ENCODE measurements at places on chromosomes 16 and 17.

DNA sequence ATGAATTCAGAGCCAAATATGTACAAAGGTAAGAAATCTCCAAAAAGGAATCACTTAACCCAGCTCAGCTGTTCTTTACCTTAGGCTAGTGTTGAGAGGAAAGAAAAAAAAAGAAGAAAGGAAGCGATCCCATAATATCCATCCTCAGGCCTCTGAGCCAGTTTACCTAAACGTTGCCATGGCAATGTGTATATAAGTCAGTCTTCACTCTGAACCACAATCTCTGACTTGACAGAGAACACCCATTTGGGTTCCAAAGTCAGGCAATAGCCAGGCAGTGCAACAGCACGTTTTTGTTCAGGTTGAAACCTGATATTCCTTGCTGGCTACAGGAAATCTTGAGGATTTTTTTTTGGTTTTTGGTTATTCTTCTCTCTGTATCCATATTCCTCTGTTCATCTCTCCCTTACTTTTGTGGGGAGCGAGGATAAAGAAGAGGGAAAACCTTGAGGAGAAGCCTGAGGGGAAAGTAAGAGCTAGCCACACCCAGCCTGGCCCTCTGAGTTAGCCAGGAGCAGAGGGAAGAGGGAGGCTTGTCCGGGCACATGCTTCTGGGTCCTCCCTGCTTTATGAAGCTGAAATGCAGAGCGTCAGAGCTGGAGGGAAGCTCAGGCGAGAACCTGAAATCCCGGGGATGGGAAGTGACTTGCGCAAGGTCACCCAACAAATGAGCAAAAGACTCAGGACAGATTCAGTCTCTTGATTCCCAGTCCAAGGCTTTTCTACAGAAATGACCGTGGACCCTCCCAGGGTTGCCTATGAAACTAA lies 152.7 kb downstream of the SOX9 start:
- no peak for DNase-seq

DNA sequence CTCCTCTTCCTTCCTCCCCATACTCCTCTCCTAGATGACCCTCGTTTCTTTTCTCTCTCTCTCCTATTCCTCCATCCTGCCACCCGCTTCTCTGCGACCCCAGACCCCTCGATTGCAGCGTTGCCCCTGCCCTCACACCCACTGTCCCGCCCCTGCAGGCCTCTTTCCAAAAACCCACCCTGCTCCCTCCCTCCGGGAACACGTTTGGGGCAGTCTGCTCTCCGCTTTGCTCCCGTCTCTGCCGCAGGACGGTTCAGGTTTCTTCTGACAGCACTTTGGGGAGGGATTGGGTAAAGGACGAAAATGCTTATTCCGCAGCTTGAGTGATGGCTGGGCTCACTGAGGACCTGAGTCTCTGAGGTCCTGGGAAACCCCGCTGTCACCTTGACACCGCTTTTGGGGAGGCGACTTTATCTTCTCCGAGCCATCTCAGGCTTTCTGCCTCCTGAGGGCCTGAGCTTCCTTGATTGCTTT lies 690 bp downstream of the NDE1 start:
- DNase-seq, result no peak

- DNase-seq, result no peak
Observed at GRCh38 chr17:51152766-51153209, 571 bp upstream of the NME1 start.

GRCh38 chr16:70745536-70746025 lies 55.4 kb downstream of the VAC14 start:
- DNase-seq, result no peak

- no peak for DNase-seq
Observed at GRCh38 chr17:67633751-67634211, 84.0 kb upstream of the NOL11 start.

GRCh38 chr16:8686031-8686621 lies 11.7 kb downstream of the ABAT start:
- no peak for DNase-seq

- no peak for DNase-seq
Observed at GRCh38 chr16:89344458-89344834, 126.9 kb downstream of the ZNF778 start.

DNA sequence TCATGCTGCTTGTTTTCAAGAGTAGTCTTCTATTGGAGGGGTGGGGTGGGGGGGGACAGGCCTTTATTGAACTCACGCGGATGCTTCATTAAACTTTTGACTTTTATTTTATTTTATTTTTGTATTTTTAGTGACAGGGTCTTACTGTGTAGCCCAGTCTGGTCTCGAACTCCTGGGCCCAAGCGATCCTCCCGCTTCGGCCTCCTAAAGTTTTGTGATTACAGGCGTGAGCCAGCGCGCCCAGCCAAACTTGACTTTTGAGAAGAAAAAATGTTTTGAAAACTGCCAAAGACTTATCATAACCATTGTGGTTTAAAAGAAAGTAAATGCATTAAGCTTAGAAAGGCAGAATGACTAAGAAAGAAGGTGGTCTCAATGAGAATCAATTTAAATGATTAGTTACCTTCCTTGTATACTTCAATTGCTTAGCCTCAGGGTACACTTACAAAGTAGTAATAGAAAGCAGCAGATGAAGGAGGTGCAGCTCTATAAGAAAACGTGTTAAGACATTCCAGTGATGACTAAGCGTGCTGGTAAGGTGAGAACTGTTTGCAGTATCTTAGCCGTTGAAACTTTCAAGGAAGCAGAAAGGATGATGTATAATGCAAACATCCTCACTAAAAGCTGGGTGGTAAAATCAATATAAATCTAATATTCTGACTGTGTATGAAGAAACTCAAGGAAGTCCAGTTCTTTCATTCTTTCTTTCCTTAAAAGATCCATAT lies 1.2 kb downstream of the AP2B1 start:
- no peak for DNase-seq

GRCh38 chr17:32593003-32593402 lies 106.2 kb downstream of the CDK5R1 start:
- DNase-seq, result no peak

- DNase-seq, result no peak
Observed at GRCh38 chr16:60646631-60647030, 1389.6 kb downstream of the CDH8 start.

DNA sequence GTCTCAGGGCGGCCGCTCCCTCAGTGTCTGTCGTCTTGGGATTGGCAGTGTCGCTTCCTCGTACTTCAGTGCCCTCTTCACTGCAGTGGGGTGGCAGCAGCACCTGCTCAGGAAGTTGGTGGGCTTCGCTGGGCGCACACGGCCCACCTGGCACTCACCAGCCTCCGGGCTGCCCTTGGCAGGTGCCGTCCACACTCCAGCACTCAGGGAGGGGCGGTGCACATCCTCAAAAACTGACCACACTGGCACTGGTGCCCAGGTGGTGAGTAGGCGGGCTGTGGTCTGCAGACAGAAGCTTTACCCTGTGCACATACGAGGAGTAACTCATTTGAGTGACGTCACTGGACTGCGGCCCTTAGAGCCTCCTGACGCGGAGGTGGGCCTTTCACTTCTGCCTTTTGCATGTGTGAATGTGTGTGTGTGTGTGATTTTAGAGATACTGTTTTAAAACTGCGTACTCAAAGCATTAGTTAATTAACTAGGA lies 94.6 kb downstream of the BANP start:
- DNase-seq, result no peak

DNA sequence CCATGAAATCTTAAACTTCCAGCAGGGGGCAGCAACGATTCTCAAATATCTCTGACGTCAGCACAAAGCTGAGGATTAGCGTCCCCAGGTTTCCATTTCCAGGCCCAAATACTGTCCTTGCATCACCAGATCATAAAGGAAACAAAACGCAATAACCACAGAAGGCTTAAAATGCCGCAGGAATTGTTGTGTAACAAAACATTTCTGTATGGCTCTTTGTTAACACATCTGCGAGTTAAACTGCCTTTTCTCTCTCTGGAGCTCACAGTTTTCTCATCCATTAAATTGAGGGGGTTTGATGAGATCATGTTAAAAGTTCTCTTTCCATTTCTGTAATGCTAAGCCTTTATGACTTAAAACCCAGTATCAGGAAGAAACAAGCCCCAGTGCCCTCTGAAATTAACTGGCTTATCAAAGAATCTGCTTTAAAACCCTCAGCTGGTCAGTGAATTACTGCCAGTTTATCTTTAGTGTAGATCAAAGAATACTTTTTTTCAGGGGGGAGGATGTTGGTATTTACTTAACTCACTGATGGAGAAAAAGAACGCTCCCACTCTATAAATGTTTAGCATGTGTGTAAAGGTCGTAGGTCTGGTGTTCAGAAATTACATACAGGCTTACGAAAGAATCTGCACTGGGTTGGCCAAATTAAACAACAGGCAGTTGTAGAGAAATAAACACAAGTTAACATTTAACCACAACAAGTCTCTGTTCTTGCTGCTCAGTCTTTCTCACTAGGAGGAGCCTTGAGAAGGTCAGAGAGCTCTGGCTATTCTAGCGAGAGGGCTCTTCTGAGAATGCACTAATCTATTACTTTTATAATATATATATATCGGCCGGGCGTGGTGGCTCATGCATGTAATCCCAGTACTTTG lies 10.6 kb upstream of the TERF2 start:
- peak; percentile 62 for DNase-seq

DNA sequence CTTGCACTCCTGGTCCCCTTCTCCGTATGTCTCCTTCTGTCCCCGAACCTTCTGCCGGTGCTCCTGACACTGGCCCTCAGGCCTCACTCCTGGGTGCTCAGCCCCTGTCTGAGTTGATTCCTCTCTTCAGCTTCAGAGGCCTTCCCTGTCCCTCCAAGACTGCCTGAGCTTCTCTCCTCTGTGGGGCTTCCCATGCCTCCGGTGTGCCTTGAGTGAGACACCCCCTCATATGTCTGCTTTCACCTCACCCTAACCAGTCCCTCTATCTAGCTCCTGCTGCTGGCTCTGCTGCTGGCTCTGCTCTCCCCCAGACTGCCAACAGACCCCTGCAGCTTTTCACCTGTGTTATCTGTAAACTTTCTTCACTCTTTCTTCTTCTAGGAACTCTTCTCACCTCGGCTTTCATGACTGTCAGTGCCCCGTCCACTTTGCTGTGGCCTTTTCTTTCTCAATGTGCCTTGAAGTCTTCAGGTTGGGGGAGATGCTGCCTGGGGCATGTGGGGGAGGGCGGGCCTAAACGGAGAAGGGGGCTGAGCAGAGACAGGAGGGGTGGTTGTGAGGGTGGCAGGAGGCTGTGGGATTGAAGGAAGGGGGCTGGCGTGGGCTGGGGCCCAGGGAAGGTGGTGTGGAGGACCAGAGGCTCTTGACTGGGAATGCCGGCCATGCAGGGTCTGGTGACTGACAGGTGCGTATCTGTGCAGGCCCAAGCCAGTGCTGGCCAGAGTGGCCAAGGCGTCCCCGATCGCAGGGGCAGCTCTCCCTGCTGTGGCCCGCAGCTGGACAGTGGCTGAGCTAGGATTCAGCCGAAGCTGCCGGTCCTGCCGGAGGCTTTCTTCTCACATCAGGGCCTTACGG lies 81.3 kb downstream of the METRNL start:
- DNase-seq, result no peak

GRCh38 chr16:5059386-5060072 lies 6.2 kb downstream of the C16orf89 start:
- DNase-seq, result no peak

GRCh38 chr17:37772982-37773381 lies 28.1 kb upstream of the HNF1B start:
- no peak for DNase-seq

- DNase-seq, result no peak
Observed at GRCh38 chr17:80860101-80860671, 131.5 kb upstream of the CHMP6 start.

DNA sequence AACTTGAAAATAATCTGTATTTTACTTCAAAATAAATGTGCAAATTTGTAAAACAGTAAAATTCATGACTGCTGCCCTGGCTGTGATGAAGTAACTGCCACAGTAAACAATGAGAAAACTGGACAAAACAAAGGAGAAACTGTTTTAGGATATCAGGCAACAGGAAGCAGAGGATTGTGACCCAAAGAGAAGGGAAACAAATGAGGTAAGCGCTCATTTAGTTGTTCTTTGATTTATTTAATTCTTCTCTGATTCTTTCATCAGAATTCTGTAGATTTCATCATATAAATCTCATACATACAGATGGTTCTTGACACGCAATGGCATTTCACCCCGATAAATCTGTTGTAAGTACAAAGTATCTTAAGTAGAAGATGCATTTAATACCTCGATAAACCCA lies 198.1 kb upstream of the AXIN2 start:
- DNase-seq, result no peak

DNA sequence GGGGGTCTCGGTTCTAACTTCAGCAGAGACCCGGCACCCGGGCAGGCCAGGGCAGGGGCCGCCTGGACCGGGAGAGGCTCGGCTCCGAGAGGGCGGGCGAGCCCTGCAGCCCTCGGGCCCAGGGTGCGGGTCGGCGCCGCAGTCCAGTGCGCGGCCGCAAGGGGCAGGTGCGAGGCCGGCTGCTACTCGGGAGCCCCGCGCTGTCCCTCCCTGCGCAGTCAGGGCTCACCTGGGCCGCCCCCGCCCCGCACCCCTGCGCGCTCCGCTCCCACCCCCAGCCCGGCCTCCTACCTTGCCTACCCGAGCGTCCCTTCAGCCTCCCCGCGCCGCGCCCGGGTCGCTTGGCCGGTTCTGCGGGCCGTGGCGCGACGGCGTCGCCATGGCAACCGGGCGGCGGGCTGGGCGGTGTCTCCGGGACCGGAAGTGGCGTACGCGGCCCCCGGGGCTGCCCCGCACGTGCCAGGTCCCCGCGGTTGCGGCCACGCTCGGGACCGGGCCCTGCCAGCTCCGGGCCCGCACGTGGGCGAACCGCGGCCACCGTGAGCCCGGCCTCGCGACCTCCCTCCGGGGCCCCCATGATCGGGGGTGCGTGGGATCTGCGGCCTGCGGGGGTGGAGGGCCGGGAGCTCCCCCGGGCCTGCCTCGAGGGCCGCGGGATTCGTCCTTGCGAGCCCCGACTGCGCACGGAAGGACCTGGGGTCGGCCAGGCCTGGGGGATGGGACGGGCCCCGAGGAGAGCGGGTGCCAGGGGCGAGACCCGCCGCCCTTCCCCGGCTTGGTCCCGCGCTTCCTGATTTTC lies at the start of gene CYB561:
CYB561 (minus strand) TSS at position 353 of the 799 bp plus-strand sequence. CDS start 8,759 bp downstream, outside the sequence.
- no peak for DNase-seq

GRCh38 chr16:491220-491919 lies 36.1 kb upstream of the CAPN15 start:
- no peak for DNase-seq

DNA sequence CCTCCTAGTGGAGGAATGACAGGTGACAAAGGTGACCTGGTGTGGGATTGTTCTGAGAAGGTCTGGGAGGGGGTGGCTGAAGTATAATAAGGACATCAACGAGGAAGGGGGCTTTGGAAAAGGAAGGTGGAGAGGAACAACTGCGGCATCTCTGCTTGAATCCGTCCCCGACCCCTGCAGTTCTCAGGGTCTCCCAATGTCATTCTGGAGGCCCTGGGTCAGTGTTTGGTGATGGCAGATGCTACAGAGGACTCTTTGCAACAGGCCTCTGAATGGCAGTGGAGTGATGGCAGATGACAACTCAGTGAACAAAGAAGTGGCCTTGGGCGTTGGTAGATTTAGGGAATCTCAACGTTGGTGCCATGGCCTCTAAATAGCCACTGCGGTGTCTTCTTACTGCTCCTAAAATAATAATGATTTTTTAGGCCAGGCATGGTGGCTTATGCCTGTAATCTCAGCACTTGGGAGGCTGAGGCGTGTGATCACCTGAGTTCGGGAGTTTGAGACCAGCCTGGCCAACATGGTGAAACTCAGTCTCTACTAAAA lies 1.3 kb downstream of the ENGASE start:
- DNase-seq, result no peak

All from SK-N-MC (cell line).